ENCODE measurements at places on chromosomes 6 and 20. TPM values are rescaled to one million over a fixed set of nuclear protein-coding genes. Genes with fewer than 3 reads are reported as not detected.

The HSPA12B gene
- total RNA-seq, result 11.4 TPM

- no peak overlapping the region for H3K27ac ChIP-seq
- H3K4me3 ChIP-seq, result no peak overlapping the region
- DNase-seq, result no peak
- H3K27me3 ChIP-seq, result no peaks in the 10 kb centered on the region
- no peaks in the 10 kb centered on the region for H3K36me3 ChIP-seq
These were observed 111.1 kb downstream of the FOXO3 start for GRCh38 chr6:108671790-108672189.

The ENTPD6 gene
- total RNA-seq, result 141 TPM

DNA sequence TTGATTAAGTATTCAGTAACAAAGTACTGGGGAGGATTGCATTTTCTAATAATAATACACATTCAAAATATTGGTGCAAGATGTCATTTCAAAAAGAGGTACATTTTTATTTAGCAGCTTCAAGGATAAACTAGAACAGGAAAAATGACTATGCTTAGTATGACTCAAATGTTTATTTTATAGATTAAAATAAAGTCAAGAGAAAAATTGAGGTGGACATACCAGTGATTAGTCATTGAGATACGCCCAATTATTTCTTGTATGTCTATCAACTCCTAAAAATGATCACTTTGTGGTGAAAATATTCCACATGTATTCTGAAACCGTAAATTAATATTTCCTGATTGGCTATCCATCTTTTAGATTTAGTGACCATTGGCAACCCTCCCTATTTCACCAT lies 96.7 kb downstream of the PHF3 start:
- no peaks in the 10 kb centered on the region for H3K27me3 ChIP-seq
- no peak for DNase-seq
- H3K27ac ChIP-seq, result no peak overlapping the region
- H3K4me3 ChIP-seq, result no peak overlapping the region
- H3K4me1 ChIP-seq, result no peaks in the 10 kb centered on the region
- H3K36me3 ChIP-seq, result no peaks in the 10 kb centered on the region

DNA sequence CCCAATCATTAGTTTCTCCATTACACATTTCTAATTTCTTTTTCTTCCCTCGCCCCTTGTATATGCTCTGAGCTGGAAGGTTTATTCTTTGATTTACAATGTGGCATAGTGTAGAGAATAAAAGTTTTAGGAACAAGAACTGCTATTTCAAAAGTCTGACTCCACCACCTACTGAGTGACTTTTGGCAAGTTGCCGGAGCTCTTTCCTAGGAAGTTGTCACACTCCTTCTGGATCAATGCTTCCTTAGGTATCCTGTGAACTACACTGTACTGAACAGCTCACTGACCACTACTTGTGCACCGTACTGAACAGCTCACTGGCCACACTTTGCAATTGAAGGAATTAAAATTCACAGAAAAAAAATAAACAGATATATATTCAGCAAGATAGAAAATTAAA lies 458.2 kb downstream of the FRK start:
- H3K4me1 ChIP-seq, result no peaks in the 10 kb centered on the region
- no peak for DNase-seq
- H3K4me3 ChIP-seq, result no peak overlapping the region
- no peak overlapping the region for H3K27ac ChIP-seq
- no peaks in the 10 kb centered on the region for H3K36me3 ChIP-seq

All from heart right ventricle (tissue), 16 donors.